CD4-positive, alpha-beta T cell treated with Interleukin-4 for 1 hour (primary cell): ENCODE measurements at places on chromosomes 13 and 19.
A peak's percentile ranks its signal among the peaks of the same experiment; 100 is the strongest.

GRCh38 chr19:18017275-18018083 is 9.5 kb downstream of the ARRDC2 start:
- DNase-seq = no peak

GRCh38 chr13:73338389-73338788 is 279.6 kb downstream of the KLF5 start:
- no peak for DNase-seq

DNA sequence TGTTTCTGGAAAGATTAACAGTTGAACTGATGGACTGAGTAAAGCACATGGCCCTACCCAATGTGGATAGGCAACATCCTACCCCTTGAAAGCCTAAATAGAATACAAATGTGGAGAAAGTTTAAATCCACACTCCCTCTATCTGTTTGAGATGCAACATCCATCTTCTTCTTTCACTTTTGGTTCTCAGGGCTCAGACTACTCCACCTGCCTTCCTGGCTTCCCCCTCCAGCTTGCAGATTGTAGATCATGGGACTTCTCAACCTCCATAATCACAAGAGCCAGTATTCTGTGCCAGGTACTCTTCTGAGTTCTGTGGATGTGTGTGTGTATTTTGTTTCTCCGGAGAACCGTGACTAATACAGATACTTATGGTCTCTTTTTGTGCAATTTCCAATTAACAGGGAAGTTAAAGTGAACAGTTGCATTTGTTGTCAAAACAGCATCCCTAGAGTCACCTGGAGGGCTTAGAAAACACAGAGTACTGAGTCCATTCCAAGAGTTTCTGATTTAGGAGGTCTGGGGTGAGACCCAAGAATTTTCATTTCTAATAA is 590.3 kb upstream of the MIR17HG start:
- no peak for DNase-seq

DNA sequence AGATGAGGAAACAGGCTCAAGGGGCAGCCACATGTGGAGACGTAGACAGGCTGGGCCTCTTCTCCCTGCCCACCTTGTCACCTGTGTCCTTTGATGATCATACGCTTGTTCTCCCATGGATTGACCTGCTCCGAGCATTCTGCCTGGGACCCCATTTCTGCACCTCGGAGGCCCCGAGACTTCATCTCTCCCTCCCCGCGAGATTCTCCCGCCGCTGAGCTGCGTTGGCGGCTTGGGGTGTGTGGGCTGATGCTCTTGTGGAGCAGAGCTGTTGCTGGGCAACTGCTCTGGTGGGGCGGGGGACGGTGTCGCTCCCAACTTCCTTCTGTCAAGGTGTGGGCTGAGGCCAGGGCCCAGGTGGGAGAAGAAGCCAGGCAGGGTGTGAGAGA is 22.1 kb downstream of the MAST3 start:
- peak; percentile 51 for DNase-seq

DNA sequence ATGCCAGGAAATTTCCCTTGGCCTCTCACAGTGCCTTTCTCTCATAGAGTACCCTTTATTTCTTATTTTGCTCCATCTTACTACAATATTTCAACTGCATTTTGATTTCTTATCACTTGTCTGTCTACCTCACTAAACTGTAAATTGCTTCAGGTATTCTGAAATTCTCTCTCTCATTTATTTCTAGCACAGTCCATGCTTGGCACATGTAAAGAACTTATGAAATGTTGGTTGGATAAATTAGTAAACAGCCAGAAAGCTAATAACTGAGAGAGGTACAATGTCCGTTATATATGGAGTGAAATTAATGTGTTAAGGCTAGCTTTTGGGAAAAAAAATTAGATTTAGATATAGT is 138.3 kb upstream of the RFC3 start:
- DNase-seq = no peak

DNA sequence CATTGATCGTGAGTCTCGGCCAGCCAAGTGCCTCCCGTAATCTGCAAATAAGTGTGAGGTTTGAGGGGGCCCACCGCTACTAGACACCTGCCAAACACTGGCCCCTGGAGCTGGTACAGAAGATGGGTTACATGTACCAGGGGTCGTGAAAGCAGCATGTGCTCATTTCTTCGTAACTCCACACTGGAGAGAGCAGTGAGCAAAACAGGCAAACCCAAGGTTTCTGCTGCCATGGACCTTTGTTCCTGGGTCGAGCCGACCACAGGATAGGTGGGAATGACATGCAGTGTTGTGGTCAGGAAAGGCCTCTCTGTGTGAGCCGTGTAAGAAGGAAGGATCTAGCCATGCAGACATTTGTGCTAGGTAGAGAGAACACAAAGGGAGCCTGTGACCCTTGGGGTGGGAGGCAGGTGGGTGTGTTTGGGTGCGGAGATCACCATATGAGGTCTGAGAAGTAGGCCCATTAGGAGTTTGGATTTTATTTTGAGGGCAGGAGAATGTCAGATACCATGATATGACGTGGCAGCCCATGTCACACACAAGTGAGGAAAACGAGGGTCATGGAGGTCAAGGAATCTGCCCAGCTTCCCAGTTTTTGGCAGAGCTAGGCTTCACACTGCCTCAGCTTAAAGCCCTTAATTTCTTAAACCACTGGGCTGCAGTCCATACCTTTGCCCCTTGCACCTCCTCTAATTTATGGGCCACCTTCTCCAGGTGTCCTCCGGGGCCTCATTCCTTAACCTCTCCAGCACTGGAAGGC is 919 bp downstream of the GTF3A start:
- no peak for DNase-seq

- no peak for DNase-seq
Measured at GRCh38 chr19:17393002-17393401, 994 bp downstream of the CCDC194 start.

GRCh38 chr13:103883164-103883563 is 816.9 kb upstream of the SLC10A2 start:
- no peak for DNase-seq

DNA sequence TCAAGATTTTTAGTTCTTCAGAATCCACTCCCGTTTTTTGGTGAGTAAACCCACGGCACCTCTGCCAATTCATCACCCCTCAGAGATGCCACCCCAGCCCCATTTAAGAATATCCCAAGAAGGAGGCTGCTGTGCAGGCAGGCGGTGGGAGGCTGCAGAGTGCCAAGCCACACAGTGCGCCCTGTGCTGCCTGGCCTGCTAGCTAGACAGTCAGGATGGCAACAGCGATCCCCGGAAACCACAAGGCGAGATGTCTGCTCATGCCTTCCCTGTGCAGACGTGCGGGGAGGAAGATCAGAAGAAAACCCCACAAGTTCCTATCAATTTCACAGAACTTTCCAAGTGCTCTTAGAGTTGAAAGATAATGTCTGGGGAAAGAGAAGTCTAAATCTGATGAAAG is 64.8 kb upstream of the GPR183 start:
- peak; percentile 72 for DNase-seq

- no peak for DNase-seq
Measured at GRCh38 chr19:5357584-5357983, 17.0 kb upstream of the PTPRS start.

- DNase-seq = no peak
Measured at GRCh38 chr13:113599391-113599790, 14.8 kb downstream of the TFDP1 start.

DNA sequence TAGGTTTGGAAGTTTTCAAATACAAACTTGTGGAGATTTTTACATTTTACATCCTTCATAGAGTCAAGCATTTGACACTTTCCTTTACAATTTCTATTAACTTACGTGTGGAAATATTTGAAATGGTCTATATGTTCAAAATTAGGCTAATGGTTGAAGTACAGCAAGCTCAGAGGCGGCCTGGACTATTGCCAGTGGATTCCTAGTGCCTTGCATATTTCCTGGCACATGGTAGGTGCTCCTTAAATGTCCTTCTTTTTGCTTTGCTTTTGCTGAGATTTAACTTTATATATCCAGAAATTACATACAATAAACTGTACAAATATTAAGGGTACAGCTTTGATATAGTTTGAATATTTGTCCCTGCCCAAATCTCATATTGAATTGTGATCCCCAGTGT is 93.9 kb downstream of the UBL3 start:
- DNase-seq = no peak

DNA sequence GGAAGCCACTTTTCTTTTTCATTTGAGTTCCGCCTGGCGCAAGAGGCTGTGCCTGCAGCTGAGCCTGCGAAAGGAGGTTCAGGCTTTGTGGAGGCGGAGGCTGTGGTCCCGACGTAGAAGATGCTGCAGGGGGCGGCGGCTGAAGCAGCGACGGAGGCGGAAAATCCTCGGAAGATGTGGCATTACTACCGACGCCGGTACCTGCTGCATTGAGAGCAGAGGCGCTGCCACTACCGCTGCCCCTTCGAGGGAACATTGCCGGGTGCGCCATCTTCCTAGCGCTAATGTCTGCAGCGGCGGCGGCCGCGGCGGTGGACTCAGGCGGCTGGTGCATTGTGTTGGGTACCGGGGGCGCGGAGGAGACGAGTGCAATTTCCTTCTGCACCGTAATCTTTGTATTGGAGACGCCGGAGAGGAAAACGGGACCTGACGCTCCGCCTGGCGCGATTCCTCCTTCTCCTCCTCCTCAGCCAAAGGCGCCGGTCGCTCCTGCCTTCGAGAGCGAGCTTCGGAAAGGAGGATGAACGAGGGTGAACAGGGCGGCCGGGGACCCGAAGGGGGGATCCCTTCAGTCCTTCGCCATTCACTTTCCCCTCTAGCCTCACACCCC is at the start of gene TSC22D1:
Gene TSC22D1 (minus strand): TSS at position 590 of the 610 bp plus-strand sequence. CDS start 256 bp downstream, at position 334.
- DNase-seq = peak; percentile 80

DNA sequence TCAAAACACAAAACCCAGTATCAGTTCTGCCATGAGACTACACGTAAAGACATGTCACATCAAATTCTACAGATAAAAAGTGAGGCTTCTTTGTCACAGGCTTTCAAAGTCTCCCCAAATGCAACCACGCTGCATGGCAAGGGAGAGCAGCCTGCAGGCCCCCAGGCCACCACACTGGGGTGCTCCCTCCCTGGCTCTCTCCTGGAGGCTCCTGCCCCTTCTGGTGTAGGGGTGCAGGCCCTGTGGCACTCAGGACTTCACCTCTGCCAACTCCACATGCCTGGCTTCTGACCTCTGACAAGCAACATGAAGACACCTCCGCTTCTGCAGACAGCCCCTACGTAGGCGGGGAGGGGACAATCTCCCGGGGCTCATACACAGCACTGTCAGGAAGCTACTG is 14.3 kb downstream of the AKAP8 start:
- no peak for DNase-seq

- peak; percentile 89 for DNase-seq
Measured at GRCh38 chr19:43555185-43555770, 20.0 kb downstream of the XRCC1 start.

DNA sequence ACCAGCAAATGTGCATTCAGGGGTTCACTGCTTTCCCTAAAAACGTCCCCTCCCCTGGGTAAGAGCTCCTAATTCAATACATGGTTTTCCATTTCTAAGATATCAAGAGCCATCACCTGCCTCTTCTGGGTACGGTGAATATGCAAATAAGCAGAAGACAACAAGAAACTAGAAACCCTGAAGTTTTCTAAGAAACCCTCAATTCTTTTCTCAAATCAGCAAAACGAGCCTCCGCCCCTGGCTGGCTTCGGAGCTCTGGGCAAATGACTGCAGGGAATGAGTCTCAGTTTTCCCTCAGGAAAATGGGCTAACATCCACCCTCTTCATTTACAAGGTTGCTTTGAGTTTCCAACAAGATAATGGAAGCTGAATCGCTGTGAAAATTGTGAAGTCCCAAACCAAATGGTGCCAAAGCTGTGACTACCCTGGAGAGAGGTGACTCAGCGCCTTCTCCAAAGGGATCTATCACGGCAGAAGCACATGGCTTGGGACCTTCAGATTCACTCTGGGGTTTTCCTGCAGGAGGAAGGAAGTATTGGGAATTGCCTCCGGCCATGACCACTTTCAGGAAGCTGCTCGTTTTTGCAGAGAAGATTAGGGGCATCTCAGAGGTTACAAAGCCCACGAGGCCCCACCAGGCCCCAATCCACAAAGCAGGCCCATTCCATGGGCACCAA is 26.6 kb downstream of the KLF2 start:
- no peak for DNase-seq

- DNase-seq = peak; percentile 14
Measured at GRCh38 chr13:41864658-41865057, 96.3 kb downstream of the VWA8 start.

GRCh38 chr19:2982561-2982960 is 5.2 kb downstream of the TLE6 start:
- no peak for DNase-seq

- DNase-seq = no peak
Measured at GRCh38 chr19:16048583-16048982, 27.7 kb upstream of the TPM4 start.

DNA sequence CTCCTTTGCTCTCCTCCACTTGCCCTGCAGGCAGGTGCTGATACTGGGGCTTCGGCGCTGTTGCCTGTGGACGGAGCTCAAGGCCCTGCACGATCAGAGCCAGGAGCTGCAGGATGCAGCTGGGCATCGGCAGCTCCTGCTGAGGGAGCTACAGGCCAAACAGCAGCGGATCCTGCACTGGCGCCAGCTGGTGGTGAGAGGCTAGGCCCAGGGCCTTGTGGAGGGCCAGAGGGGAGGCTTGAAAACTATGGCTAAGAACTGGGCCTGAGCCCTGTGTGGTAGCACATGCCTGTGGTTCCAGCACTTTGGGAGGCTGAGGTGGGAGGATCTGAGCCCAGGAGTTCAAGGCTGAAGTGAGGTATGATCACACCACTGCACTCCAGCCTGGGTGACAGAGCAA is 6.3 kb downstream of the HAUS5 start:
- no peak for DNase-seq

DNA sequence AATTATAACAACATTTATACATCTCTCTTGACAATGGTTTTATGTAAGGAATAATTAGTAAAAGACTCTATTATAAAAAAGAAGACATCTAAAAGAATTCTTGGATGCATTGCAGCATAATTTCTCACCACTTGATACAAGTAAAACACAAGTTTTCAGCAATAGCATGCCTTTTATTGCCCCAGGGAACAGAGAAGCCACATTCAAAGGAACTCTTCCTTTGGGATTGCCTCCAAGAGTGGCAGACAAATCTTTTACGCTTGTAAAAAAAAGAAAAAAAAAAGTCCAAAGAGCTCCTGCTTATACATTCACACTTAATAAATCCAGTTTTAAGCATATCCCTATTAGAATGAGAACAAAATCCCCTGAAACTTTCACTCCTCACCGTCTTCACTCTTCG is 2357.8 kb upstream of the PCDH20 start:
- no peak for DNase-seq

DNA sequence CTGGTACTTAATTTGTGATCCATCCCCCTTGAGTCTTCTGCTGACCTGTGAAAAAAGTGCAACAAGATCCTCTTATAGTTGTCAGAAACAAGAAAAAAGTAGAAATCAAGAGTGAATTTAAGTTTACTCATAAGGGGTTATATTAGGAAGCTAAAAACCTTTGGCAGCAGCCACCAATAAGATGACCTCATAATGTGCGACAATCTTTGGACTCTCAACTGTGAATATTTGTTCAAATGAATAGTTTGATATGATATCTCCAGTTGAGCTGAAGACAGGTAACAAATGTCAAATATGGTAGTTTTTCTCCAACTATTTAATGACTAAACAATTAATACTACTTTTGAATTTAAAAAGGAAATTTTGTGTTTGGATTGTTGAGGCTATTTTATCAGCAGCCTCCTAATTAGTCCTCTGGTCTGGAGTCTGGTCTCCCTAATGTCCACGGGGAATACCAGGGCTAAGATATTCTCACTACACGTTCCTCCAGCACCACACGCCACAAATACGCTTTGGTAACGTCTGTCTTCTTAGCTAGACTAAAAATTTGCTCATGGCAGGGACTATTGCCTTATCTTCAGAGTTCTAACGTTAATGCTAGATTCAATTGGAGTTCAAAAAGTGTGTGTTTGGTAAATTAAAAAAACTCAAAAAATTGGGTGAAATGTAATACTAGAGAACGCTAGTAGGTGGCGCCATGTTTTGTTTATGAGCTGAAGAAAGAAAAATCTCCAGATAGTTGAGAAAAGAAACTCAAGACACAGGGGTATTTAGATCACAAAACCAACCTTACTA is 51.0 kb upstream of the PDX1 start:
- DNase-seq = no peak
